ENCODE measurements at places on chromosomes 1 and 21. TPM values are rescaled to one million over a fixed set of nuclear protein-coding genes. Genes with fewer than 3 reads are reported as not detected.

TFF2 gene
- polyA plus RNA-seq: not detected

GRCh38 chr1:85654066-85654782 lies 54.0 kb downstream of the ZNHIT6 start:
- no peak for DNase-seq

DNA sequence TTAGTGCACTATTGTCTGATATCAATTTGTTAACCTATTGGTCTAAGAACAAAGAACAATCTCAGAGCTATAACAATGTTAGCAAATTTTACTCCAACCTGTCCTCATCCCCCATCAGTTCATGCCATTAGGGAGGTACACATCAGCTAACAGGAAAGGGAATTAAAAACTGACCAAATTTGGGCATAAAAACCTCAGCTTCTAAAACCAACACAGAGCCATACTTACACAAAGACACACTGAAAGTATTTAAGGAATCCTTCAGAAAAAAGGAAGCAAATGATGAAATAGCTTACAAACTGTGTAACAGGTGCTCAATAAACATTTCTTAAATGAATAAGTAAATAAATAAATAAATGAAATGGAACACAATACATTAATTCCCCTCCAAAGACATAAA lies 89.2 kb downstream of the TTLL7 start:
- DNase-seq: no peak

DNA sequence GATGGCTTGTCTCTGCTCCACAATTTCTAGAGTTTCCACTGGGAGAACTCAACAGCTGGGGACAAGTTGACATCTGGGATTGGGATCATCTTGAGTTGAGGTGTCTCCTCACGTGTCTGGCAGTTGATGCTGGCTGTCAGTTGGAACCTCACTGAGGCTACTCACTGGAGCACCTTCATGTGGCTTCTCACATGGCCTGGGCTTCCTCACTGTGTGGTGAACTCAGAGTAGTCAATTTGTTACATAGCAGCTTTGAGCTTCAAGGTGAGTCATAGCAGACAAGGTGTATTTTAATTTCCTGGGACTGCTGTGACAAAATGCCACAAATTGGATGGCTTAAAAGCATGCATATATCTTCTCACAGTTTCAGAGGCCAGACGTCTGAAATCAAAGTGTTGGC lies 44.0 kb downstream of the NTNG1 start:
- no peak for DNase-seq

GRCh38 chr1:63316984-63317816 lies 5.2 kb upstream of the FOXD3 start:
- no peak for DNase-seq

DNA sequence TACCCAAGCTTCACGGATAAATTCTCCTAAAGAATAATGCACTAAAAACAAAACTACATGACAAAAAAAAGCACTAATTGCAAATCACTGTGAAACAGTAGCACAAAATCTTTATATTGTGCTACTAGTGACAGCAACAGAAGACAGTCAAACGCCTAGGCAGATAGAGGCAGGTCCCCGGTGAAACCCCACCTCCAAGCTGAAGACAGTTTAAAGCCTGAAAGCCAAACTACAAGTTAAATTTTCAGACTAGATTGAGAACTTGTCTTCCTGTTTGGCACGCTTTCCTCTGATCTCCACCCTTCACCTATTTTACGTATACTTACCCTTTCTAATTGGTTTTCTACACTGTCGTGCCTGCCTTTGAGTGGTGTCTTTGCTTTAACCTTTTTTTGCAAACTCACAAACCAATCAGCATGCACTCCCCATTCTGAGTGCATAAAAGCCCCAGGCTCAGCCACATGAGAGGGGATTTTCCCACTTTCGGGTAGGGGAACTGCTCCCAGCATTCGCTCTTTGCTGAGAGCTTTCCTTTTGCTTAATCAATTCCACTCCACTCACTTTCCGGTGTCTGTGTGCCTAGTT lies 3.6 kb upstream of the BACH1 start:
- no peak for DNase-seq

GRCh38 chr1:26784023-26784871 lies 3.5 kb upstream of the PIGV start:
- peak; percentile 61 for DNase-seq

DNA sequence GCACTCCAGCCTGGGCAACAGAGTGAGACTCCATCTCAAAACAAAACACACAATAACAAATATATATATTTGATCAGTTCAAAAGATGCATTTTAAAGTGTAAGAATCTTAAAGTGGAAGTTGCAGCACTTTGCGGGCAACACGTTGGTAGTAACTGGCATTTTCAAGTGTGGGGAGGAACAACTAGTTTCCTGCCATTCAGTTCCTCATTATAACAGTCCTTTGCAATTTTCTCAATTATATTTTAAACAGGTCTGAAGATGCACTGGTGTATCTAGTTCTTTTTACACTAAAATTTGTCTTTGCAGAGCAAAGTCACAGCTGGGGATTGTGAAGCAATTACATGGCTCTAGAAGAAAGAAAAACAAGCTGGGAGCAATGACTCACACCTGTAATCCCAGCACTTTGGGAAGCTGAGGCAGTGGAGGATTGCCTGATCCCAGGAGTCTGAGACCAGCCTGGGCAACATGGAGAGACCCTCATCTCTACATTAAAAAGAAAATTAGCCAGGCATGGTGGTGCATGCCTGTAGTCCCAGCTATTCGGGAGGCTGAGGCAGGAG lies 25.3 kb downstream of the RRAGC start:
- DNase-seq: no peak
